Activated T-cell treated with anti-CD3 and anti-CD28 coated beads for 4 hours (primary cell): ENCODE measurements at places on chromosomes 3 and 15.

DNA sequence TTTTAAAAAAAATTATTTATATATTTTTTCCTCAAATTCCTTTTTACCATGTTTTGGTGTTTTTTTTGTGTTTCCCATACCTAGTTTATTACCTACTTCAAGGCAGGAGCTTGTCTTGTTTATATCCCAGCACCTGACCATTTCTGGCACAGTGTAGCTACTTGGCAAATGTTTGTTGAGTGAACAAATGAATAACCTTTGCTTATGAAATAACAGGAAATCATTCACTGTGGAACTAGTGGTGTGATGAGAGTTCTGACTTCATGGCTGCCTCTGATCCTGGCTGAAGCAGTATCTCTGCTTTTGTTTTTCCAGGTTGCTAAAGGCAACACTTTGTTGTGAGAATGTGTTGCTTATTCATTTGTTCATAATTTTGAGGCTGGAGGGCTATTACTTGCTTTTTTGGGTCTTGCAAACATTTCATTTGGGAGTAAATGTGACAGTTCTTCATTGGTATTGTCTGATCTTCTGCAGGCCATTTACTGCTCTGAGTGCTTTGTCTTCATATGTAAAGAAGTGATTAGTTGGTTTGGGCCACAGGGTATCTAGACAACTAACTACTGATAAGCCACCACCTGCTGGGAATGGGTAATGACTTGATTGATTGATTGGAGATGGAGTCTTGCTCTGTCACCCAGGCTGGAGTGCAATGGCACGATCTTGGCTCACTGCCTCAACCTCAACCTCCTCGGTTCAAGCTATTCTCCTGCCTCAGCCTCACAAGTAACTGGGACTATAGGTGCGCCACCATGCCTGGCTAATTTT, 5.7 kb downstream of the RAD54L2 start:
- DNase-seq = no peak

- no peak for DNase-seq
These were observed 81.8 kb upstream of the THBS1 start for GRCh38 chr15:39499042-39499441.

DNA sequence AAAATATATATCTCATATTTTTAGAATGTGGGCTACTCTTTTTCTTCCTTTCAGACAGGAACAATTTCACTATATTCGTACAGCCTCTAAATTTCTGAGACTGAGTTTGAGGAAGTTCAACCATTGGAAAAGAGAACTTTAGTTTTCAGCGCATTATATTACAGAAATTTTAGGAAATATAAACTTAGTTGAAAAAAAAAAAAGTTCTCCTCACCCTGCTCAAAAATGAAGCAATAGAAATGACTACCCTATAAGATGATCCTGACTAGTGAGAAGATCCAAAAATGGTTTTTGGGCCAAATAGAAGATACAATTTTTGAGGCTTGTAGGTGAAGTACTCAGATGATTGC, 139.6 kb downstream of the MCTP2 start:
- no peak for DNase-seq

GRCh38 chr3:60720736-60721135, 530.5 kb downstream of the FHIT start:
- DNase-seq = no peak

GRCh38 chr3:135995766-135996165, 30.2 kb downstream of the PPP2R3A start:
- no peak for DNase-seq

- DNase-seq = no peak
These were observed 7.3 kb upstream of the CACNA1D start for GRCh38 chr3:53486961-53487654.

- DNase-seq = no peak
These were observed 70.1 kb downstream of the CCK start for GRCh38 chr3:42195879-42196330.

GRCh38 chr15:77139312-77139711, 68.4 kb upstream of the TSPAN3 start:
- no peak for DNase-seq

DNA sequence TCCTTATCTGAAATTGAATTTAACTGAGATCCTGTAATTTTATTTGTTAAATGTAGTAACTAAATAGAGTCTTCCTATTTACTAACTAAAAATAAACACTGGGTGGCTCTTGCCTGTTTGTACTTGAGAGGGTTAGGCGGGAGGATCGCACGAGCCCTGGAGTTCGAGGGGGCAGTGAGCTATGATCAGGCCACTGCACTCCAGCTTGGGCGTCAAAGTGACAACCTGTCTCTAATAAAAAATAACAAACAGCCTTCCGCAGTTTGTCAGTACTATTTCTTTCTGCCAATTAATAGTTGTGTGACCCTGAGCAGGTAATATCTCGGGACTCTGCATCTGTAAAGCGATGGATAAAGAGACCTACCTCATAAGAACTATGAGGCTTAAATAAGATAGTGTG, 768 bp upstream of the PDE12 start:
- DNase-seq = no peak

DNA sequence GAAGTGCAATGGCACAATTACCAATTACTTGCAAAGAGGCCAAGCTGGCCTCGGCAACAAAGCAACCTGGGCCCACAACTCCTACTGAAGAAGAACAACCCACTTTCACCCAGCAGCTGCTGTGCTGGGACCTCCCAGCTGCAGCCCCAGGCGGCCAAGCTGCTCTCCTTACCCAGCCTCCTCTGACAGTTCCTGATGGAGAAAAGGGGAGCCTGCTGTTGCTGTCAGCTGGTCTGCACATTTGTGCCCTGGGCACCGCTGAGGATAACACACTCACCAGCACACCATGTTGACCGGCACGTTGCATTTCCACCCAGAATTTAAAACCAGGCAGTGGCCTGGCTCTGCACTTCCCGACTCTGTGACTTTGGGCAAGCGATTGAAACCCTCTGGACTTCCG, 33.6 kb downstream of the SSUH2 start:
- DNase-seq = no peak

GRCh38 chr15:36958606-36959005, 141.7 kb downstream of the MEIS2 start:
- no peak for DNase-seq

- no peak for DNase-seq
These were observed 343.2 kb upstream of the NR2F2 start for GRCh38 chr15:95987299-95987698.

DNA sequence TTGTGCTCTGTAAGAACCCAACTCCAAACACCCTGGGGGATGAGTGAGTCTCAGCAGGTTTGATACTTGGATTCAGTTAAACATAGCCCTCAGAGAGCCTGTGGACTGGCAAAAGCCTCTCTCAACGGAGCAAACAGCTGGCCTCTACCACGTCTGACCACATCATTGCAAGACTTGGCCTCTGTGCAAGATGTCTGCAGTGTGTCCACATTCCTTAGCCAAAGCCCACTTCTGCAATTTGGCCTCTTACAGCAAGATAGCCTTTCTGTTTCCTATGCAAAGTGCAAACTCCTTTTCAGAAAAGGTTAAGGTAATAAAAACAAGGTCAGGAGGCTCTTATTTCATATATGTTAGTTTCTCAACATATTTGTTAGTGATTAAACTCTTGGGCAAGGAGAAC, 27.9 kb downstream of the FBN1 start:
- DNase-seq = no peak

GRCh38 chr15:64134345-64134829, 17.1 kb upstream of the SNX22 start:
- no peak for DNase-seq

- no peak for DNase-seq
These were observed 5.2 kb downstream of the EXOSC7 start for GRCh38 chr3:44981220-44981619.

DNA sequence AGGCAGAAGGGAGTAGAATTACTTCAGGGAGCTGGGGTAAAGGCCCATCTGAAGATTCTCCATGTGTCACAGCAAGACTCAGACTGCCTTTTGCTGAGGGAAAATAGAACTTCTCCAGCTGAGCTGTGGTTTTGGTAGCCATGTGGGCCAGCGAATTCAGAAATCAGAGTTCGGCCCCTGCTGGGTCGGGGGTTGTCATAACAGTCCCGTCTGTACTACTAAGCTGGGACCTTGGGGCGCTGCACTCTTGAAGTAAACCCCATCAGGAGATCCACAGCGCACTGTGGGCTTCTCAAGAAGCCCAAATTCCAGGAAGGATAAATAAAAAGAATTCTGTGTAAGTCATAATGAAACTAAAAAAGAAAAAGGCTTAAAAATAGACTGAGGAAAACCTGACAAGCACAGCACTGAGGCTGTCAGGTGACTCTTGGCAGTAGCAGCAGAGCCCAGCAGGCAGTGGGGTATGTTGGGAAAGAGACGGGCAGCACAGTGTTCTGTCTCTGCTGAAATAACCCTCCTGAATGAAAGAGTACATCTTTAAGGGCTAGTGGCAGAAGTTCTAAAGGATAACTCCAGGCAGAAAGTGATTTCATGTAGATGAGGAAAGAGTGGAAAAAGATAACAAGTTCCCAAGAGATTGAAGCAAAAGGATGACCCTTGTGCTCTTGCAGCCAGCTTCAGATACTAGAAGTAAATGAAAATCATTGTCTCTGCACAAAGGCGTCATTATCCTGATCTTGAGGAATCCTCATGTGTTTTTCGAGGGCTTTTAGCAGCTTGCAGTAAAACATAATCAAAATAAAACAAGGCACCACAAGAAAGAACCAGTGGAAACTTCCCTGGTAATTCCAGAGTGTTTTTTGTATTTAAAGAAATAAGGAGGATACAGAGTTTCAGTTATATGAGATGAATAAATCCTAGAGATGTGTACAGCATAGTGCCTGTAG, 74.5 kb downstream of the RAB7A start:
- no peak for DNase-seq

DNA sequence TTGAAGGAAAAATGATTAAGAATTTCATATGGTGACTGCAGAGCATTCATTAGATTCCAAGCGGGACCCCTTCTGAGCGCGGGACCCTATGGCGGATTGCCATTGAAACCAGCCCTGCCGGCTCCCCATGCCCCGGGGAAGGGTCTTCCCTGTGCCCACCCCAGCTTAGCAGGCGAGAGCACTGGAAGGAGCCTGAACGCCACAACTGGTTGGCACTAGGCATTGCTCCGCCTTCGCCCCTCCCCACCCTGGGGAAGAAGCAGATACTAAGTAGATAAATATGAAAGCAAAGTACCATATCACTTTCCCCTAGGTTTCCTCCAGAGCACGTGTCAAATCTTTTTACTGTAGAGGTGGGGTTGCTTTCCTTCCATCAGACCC, 70.7 kb downstream of the CYP19A1 start:
- DNase-seq = no peak

DNA sequence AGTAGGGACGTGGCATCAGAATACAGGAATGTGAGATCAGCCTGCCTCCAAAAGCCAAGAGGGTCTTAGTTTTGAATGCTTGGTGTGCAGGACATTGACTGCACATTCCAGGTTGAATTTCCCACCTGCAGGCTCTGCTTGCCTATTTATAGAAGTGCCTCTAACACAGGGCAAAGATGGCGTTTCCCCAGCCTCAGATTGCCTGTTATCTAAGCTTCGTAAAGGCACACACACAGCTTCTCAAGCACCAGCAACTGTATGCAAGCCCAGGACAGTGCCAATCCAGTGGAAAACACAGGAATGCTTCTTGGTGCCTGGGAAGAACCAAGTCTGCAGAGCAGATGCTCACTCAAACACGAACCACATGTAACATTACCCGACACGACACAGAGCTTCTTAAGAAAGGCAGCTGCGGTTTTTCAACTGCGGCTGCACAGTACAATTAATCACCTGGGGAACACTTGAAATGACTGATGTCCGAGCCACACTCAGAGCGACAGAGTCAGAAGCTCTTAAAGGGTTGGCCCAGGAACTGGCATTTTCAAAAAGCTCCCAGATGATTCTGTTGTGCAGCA, 90.0 kb upstream of the ANKRD34C start:
- DNase-seq = no peak

DNA sequence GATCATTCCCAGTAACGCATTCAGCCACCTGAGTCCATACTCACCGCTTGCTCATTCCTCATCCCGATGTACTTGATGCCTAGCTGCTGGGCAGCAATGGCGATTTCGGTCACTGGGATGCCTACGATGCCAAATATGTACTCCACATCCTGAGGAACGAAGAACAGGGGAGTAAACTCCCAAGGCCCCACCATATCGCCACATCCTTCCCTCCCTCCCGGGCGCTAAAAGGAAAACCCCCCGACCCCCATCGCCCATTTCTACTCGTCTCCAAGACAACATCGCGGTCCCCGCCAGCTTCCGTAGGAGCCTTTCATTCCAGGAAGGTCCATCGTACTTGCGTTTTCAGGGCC, 347 bp downstream of the HACL1 start:
- no peak for DNase-seq

- DNase-seq = no peak
These were observed 10.3 kb upstream of the MUSTN1 start for GRCh38 chr3:52845157-52845556.

DNA sequence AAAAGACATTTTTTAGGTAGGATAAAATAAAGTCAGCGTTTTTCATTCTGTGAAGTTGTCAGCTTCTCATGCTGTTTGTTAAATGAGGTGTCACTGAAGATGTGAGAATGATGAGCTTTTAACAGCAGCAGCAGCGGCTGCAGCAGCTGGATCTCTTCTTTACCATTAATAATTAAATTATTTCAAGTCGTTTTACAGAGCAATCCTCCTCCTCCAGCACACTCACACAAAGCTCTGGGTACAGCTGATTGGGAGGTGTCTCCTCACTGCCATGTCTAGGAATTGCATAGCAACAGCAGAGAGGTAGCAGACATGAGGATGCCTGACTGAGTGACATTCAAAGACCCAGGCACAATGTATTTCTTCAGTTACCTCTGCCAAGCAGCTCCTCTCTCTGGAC, 46.7 kb upstream of the PLAAT1 start:
- DNase-seq = no peak

- DNase-seq = no peak
These were observed 2.0 kb downstream of the ATP2C1 start for GRCh38 chr3:130895690-130896488.

DNA sequence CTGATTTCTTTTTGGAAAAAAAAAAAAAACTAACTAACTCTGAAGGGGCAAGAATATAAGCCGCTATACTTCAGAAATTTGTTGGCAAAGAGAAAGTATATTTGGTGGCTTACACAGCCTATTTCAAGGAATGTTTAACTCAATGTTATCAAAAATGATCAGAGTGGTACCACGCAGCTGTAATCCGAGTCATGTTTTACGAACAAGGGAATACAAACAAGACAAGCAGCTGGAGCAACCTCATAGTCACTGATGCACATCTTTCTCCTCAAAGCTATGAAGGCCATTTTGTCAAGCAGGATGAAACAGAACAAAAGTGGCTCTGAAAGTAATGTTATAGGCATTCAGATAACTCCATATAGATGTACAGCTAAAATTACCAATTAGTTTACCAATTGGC, 81.2 kb downstream of the SCAPER start:
- no peak for DNase-seq

GRCh38 chr15:73881579-73882320, 8.4 kb downstream of the TBC1D21 start:
- DNase-seq = no peak

DNA sequence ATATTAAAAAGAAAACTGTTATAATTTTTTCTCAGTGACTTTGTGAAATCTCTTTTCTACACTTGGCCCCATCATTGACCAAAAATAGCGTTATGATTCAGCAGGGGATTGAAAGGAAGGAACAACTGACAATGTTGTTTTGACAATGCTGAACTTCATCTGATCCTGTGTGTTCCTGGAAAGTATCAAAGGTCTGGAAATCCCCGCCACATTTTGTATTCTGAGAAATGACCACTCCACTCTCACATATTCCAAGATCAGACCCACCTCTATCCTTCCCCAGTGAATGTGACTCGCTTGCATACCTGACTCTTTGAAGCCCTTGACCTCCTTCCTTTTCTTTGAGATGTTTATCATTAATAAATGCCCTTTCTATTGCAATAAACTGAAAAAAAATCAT, 9.7 kb upstream of the RIOX2 start:
- no peak for DNase-seq

- DNase-seq = no peak
These were observed 28.5 kb downstream of the PLAAT1 start for GRCh38 chr3:193269343-193270028.
